ENCODE measurements at places on chromosomes 6 and 20. TPM values are rescaled to one million over a fixed set of nuclear protein-coding genes. Genes with fewer than 3 reads are reported as not detected.
A peak's percentile ranks its signal among the peaks of the same experiment; 100 is the strongest.

The PI16 gene
- not detected for total RNA-seq

The CGAS gene
- total RNA-seq, result 0.37 TPM

The POM121L2 gene
- not detected for total RNA-seq

The KCNG1 gene
- 0.51 TPM for total RNA-seq

GRCh38 chr20:9038791-9039535, 29.9 kb upstream of the PLCB4 start:
- DNase-seq, result no peak

GRCh38 chr20:62791301-62792181, 4.7 kb upstream of the MRGBP start:
- peak; percentile 88 for DNase-seq

- no peak for DNase-seq
These were observed 77.0 kb downstream of the MMS22L start for GRCh38 chr6:97205966-97206365.

DNA sequence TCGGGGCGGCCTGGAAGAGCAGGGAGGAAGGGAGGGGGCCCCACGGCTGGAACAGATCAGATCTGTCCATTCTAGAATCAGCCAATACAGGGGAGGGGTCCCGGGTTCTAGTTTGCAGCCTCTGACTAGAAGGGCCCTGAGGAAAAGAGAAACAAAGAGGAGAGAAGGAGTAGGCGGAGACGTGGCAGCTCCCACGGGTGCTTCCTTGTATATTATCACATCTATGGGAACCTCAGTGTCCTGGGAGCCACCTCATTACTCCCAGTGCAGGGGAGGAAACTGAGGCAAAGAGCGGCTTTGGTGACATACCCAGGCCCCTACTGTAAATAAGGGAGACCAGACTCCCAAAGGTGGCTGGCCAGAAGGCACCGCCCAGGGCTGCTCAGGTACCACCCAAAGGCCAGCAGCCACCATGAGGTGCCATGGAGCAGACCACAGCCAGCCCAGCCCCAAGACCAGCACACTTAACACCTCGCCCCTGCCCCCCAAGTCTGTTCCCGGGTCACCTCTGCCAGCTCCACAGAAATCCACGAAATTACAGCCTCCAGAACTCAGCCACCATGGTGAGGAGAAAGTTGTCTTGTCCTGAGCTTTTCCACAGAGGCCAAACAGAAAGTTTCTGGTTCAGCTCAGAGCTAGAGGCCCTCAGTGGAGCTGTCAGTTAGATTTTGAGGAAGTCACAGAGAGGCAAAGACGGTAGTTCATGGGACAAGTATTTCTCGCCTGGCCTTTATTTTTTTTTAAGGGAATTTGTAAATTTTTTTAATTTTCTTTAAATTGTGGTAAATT, 2.1 kb downstream of the ZC3H12D start:
- no peak for DNase-seq

DNA sequence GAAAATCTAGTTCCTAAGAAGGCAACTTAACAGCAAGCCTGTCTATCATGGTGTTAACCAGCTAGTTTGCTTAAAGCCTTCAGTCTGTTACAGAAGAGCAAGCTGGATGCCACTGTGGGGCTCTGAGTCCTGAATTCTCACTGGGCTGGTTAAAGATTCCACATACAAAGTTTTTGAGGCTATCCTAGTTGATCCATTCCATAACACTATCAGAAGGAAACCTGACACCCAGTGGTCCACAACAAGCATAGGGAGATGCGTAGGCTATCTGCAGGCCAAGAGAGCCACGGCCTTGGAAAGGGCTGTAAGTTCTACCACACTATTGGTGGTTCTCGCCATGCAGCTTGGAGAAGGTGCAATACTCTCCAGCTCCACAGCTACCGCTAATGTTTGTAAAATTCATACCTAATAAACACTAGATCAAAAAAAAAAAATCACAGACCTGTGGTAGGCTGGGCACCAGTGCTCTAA, 420 bp upstream of the MCCD1 start:
- no peak for DNase-seq

- DNase-seq, result no peak
These were observed 2.9 kb upstream of the TRIM26 start for GRCh38 chr6:30216096-30216495.

DNA sequence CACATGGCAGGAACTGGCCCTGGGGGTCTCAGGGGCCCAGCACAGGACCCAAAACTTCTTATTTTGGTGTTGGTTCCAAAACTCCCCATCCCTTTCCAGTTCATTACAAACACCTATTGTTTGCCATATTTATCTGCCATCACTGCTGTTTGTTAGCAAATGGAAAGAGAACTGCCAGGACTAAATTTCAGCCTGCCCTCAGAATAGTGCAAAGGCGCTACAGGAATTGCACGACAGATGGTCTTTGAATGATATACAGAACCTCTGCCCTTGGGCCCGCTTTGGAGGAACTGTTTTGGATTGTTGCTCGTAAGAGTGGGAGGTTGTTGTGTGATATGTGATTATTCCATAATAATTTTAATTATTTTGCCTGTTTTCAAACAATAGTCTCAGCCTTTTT, 199.0 kb upstream of the FBXL4 start:
- no peak for DNase-seq

- no peak for DNase-seq
These were observed 542 bp upstream of the AFG1L start for GRCh38 chr6:108294297-108294726.

- DNase-seq, result no peak
These were observed 3.3 kb downstream of the TM9SF4 start for GRCh38 chr20:32112841-32113240.

DNA sequence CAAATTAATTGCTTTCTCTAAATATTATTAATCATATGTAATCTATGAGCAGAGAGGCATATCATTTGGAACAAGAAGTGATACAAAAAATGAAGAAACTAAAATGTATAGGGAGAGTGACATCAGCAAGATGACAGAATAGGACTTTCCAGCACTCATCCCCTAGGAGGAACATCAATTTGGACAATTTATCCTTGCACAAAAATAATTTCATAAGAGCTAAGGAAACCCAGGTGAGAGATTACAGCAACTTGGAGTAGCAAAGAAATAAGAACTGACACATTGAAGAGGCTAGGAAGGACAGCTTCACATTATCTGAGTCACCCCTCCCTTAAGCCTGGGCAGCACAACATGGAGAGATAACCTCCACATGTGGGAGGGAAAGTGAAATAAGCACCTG, 347.5 kb downstream of the MAFB start:
- no peak for DNase-seq

DNA sequence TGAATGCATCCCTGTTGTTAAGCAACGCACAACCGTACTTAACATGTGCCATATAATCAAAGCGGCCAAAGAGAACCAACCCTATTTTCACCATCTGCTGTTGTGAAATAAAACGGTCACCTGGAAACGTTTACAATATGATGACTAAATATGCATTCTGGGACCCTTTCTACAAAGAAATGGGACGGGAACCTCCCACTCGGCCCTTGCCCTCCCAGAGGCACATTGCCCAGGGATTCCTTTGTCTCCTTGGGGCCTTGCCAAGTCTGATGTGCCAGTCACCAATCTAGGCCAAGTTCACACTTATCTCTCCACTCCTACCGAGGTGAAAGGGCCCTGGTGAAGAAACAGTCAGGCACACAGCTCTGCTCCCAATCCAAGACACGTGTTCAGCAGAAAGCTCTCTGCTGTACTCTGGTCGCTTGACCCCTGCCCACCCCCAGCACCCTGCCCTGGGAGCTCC, 427.4 kb upstream of the JARID2 start:
- DNase-seq, result peak; percentile 79

DNA sequence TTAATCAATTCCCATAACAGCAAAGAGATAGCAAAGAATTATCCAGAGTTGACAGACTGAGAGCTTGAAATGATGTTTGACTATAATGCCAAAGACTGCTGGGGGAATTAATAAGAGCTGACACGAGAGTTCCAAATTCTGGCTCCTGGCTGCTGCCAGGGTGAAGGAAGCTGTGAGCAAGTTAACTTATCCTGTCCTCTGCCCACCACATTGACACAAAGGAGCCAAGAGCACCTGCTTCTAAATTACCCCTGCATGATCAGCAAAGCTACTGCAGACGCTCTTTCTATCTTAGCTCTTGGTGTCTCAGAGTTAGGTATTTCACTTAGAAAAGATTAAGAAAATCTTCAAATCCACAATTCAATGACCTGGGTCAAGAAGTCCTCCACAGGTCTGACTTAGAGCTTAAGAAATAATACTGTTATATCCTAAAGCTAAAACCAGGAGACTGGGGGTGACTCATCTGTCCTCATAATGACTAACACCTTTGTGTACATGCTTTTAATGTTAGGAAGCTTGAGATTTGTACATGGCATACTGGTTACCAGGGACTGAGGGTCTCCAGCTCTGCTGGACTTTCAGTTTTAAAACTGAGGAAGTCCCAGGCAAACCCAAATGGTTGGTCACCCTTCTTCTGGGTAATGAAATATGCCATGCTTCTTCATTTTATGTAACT, 13.2 kb upstream of the FRK start:
- no peak for DNase-seq

DNA sequence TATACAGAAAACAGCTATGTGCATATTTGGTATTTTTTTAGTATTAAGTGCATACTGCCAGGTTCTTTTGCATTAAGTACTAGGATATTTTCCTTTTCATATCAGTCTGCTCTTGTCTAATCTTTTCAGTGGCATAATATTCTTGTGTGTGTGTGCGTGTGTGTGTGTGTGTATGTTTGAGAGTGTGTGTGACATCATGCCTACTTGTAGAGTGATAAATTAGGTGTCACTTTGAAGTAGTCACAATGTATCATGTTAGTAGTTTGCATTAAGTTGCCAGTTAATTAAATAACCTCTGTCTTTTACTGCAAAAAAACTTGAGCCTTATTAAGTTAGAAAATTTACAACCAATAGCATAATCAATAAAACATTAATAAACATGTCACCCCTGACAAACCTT, 65.3 kb downstream of the CD83 start:
- DNase-seq, result no peak

All from right lobe of liver (tissue), 6 donors.